ENCODE measurements at places on chromosomes 4 and X. TPM values are rescaled to one million over a fixed set of nuclear protein-coding genes. Genes with fewer than 3 reads are reported as not detected.

DNA sequence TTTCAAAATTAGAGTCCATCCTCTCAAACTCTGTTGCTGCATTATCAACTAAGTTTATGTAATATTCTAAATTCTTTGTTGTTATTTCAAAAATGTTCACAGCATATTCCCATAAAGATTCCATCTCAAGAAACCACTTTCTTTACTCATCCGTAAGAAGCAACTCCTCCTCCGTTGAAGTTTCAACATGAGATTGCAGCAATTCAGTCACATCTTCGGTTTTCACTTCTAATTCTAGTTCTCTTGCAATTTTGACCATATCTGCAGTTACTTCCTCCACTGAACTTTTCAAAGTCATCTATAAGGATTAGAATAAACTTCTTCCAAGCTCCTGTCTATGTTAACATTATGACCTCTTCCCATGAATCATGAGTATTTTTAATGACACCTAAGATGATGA, 216.6 kb upstream of the SLC7A11 start:
- no peak for DNase-seq

The LEF1 gene
- 8.4 TPM for total RNA-seq

The SLITRK2 gene
- total RNA-seq = not detected

The MRFAP1 gene
- total RNA-seq = 102 TPM

DNA sequence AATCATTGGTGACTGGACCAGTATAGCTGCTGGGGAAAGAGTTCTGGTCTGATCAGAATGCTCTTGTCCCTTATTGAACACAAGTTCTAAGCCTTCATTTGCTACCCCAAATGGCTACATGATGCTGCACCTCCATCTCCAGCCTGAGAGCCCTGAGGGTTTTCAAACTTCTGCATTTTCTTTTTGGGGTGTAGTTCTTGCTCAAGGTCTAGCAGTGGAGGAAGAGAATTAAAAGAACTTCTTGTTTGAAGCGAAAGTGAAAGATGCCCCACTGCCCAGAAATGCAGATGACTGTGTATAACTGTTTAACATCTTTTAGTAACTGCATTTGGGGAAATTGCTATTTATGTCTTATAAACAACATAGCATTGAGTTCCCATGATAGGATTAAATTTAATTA, 38.5 kb downstream of the LAMTOR3 start:
- no peak for DNase-seq

The SHISA3 gene
- total RNA-seq = not detected

The CACNA1F gene
- total RNA-seq = not detected

DNA sequence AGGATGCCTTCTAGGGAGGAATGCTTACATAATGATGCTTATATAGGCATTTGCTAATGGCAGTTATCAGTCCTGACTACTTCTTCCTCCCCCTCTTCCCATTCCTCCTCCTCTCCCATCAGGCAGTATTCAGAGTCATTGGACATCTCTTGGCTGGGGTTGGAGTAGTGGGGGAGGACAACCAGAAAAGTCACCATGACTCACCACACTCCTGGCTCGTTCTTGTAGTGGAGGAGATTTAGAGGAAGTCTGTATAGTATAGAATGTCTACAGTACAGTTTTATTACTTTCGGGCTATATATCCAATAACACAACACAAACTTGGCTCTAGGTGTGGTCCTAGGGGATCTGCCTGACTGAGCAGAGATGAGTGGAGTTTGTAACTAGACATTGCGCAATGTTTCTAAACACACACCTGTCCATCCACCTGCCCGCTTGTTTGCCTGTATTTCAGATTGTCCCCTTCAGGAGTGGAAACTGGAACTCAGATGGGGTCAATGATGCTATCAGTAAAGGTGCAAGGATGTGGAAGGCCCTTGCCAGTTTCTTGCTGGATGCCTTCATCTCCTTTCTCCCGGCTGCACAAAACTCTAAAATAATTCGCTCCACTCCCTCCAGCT, 27.9 kb upstream of the KIAA1210 start:
- no peak for DNase-seq

The DCAF8L2 gene
- total RNA-seq = not detected

DNA sequence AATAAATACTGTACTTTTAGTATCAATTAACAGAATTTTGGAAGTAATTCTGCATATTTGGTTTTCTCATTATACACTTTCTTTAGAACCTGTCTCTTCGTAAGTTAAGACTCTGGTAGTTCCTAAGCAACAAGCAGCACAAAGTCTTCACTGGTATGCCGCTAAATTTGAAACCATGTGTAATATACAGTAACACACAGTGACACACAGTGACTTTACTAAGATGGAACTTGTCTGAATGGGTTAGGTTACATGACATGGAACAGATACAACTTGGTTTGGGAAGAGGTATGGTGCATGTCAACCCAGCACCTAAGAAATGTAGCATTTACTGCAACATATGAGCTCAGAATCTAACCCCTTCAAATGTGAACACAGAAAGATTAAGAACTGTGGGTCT, 83.5 kb upstream of the PRSS48 start:
- no peak for DNase-seq

The RASSF6 gene
- not detected for total RNA-seq

- no peak for DNase-seq
Measured at GRCh38 chrX:110381216-110381615, 22.6 kb downstream of the RTL9 start.

The CSAG2 gene
- total RNA-seq = not detected

DNA sequence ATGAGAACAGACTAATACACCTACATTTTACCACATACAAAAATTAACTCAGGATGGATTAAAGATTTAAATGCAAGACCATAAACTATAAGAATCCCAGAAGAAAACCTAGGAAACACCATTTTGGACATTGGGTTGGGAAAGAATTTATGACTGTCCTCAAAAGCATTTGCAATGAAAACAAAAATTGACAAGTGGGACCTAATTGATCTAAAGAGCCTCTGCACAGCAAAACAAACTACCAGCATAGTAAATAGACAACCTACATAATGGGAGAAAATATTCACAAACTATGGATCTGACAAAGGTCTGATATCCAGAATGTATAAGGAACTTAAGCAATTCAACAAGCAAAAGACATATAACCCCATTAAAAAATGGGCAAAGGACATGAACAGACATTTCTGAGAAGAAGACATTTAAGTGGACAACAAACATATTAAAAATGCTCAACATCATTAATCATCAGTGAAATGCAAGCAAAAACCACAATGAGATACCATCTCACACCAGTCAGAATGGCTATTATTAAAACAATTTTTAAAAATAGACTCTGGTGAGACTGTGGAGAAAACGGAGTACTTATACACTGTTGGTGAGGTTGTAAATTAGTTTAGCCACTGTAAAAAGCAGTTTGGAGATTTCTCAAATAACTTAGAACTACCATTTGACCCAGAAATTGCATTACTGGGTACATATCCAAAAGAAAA, 221.7 kb upstream of the DIPK2B start:
- no peak for DNase-seq

GRCh38 chrX:101394372-101394771, 3.6 kb downstream of the RPL36A start:
- DNase-seq = no peak

The MAGEB6B gene
- not detected for total RNA-seq

GRCh38 chr4:112114452-112114851, 30.8 kb upstream of the FAM241A start:
- DNase-seq = no peak

GRCh38 chr4:72857787-72858186, 211.7 kb downstream of the COX18 start:
- DNase-seq = no peak

The CENPE gene
- 69.6 TPM for total RNA-seq

GRCh38 chr4:138113819-138114400, 128.2 kb downstream of the SLC7A11 start:
- DNase-seq = no peak

GRCh38 chr4:2084316-2084715, 25.2 kb downstream of the NAT8L start:
- DNase-seq = no peak

DNA sequence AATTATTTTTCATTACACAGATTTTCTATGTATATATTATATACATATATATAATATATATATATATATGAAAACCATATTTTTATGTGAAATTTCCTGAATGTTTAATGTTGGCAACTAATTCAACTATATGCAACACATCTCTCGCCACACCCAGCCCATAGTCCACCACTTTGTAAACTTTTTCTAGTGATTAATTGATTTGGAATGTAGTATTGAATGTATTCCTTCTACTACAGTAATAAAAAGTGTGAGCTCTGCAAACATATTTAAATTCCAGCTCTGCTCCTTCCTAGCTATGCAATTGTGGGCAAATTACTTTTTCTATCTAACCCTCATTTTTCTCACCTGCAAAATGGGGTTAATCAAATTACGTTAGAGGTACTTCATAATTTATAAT, 187.8 kb downstream of the TEX11 start:
- no peak for DNase-seq

The CYBB gene
- 0.70 TPM for total RNA-seq

The CPLX1 gene
- total RNA-seq = not detected

GRCh38 chrX:107700317-107700774, 72.0 kb downstream of the PRPS1 start:
- DNase-seq = no peak

- peak; percentile 54 for DNase-seq
Measured at GRCh38 chrX:153766098-153766817, 2.2 kb downstream of the PLXNB3 start.

DNA sequence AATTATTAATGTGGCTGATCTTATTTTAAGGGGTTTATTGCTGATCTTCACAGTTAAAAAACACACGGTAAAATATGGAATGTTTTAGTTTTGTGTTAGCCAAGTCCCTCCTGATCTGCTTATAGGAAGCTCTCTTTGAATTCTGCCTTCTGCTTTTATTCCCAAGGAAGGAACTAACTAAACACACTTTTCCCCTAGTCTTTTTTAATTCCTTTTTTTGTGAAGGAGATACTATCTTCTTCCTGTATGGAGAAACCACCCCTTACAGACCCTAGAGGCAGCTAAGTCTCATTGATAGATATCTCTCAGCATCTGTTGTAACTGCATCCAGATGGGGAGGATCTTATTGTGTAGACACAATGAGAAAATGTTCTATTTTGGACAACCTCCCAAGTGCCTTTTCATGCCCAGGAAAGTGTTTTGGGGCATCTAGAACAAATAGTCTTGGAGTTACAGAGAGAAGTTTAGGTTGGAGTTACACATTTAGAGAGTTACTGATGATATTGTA, 64.4 kb downstream of the AFF1 start:
- no peak for DNase-seq

GRCh38 chr4:121597346-121597934, 99.3 kb downstream of the ANXA5 start:
- no peak for DNase-seq

DNA sequence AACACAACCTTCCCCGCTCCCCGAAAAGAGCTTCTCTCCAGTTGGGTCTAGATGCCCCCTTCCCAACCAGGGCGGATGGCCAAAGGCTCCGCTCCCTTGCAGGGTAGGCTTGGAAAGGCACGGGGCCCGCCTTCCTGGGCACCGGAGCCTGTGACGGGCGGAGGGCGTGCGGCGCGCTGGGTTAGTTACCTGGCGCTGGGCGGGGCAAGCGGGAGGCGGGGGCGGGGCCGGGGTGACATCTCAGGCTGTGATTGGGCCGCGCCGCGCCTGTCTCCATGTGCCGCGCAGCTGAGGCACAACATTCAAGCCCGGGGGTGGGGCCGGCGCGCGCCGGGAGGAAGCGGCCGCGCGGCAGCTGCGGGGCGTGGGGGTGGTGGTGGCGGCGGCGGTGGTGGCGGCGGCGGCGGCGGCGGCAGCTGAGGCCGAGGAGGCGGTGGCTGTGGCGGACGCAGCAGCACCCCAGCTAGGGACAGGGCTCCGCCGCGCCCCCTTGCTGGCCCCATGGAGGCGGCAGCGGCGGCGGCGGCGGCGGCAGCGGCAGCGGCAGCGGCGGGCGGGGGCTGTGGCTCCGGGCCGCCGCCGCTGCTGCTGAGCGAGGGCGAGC, at the start of gene REPS2:
TSS of gene REPS2 (plus strand) at position 298 of the 604 bp plus-strand sequence. CDS start at position 502, 204 bp downstream.
- DNase-seq = peak; percentile 64

DNA sequence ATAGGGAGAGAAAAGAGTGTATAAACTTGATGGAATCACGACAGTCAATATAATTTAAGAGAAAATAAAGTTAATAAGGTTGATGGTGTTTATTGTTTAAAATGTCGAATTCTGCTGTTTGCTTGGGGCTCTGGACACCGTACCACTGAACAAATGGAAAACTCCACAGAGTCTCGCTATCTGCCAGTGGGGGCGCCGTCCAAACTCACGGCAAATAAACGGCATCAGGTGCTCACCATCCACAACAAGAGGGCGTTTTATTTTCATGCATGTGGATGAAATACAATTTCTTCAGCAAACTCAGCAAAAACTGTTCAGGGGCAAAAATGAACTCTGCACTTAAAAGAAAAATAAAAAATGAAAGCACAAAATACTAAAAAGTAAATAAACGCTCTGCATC, 46.6 kb upstream of the FAM47C start:
- no peak for DNase-seq

The TENM3 gene
- not detected for total RNA-seq

DNA sequence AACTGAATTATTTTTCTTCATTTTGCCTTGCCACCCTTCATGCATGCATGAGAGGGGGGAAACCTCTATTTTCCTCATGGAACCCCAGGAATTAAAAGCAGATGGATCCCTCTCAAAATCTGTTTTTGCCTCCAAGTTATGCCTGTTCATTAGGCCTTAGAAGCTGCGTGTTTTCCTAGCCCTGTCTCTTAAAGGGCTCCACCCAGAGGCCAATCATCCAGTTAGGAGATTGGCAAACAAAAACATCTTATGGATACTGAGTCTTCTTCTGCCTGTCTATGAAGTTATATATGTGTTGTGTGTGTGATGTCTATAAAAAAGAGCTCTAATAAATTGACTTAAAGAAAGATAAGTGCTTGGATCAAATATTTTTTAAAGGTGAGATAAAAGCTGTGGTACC, 142.9 kb downstream of the ANAPC10 start:
- no peak for DNase-seq

DNA sequence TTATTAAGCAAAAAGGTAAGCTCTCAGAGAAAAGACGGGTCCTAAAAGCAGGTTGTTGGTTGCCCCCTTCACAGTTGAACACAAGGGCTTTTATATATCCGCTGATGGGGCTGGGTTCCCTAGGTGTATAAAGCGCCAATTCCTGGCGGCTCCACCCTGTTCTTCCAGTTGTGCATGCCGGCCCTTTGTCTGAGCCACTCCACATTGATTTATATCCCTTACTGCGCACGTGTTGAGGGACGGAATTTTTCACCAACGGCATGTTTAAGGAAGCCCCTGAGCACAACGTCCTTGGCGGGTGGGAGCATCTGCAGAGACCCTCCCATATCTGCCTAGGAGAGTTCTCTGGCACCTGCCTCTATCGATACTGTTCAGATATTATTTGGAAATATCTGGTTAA, 135.7 kb downstream of the DTHD1 start:
- no peak for DNase-seq

DNA sequence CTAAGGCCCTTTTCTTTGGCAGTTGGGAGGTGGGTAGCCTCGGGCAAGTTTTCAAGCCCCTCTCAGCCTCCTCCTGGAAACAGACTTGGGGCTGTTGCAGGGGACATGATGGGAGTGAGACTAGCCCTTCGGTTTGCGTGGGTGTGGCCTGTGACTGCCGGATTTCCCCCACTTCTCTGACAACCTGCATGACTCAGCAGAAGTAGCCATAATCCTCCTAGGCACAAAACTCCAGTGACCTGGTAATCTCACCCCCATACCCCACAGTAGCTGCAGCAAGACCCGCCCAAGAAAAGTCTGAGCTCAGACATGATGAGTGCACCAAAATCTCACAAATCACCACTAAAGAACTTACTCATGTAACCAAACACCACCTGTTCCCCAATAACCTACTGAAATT, 433.7 kb upstream of the AMOT start:
- DNase-seq = no peak

GRCh38 chr4:54547299-54548097, 110.3 kb upstream of the KIT start:
- DNase-seq = no peak
